DMS 273 treated with DMSO at 0.1 percent for 48 hours (cell line): ENCODE measurements at places on chromosomes 7 and 10.

DNA sequence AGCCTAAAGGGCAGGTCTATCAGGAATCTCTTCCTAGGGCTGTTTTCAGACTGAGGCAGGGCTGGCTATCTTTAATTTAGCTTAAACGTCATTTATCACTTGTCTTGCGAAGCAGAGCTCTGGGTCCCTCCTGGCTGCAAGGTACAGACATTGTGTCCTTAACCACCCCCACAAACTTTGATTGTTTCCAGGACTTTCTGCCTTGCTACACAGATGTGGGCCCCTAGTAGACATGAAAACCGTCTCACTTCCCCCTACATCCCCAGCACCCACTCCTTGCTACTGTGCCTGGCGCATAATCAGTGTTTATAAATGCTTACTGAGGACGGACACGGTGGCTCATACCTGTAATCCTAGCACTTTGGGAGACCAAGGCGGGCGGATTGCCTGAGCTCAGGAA is 54.5 kb downstream of the PIP4K2A start:
- no peak for DNase-seq

- DNase-seq: no peak
Observed at GRCh38 chr7:97576043-97576442, 155.8 kb upstream of the TAC1 start.

DNA sequence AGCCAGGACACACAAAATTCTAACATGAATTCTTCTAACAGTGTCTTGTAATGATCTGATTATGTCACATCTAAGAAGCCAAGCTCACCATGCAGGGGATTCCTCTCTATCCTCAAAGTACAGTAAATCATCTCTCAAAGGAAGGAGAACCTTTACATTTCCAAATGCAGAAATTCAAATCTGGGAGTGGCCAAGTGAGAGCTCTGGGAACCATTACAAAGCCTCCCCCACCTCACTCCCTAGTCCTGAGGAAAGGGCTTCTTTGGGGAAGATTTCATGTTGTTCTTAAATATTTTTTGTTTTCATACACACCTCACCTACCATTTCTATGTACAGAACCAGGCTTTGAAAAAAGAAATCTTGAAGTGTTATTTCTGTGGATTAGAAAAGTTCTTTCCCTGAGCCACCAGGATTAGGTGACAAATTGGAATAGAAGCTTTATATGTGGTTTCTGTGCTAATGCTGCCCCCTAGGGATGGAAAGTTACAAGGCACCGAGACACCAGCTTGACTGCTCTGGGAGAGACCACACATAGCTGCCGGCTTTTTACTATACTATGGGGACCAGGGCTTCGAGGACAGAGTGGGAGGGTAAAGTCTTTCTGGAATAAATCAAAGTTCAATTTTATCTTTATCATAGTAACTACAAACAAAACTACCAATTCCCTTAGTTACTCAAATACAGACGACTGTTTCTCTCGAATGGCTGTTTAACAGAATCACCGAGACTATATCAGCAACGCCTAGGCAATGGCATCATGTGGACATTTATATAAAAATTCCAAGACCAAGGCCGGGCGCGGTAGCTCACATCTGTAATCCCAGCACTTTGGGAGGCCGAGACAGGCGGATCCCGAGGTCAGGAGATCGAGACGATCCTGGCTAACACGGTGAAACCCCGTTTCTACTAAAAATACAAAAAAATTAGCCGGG is 116.1 kb downstream of the RNF216 start:
- peak; percentile 57 for DNase-seq

DNA sequence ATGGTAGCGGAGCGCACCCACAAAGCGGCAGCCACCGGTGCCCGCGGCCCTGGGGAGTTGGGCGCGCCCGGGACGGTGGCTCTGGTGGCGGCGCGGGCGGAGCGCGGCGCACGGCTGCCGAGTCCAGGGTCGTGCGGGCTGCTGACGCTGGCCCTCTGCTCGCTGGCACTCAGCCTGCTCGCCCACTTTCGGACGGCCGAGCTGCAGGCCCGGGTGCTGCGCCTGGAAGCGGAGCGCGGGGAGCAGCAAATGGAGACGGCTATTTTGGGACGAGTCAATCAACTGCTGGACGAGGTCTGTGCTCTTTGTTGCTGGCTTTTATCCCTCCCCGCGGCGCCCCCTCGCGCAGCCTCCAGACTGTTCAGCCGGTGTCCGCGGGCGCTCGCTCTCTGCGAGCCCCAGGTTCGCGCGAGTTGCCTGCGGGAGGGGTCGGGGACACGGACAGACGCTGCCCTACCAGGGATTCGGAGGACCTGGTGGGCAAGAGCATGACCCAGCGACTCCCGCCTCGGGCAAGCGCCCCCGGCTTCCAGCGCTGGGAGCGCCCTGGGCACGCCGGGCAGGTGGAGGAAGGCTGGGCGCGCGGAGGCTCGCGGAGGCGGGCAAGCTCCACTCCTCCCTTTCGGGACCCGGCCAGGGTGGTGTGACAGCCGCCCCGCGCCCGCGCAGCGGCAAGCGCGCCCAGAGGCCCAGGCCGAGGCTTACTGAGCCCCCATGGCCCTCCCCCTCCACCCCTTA is 887 bp downstream of the COL13A1 start:
- DNase-seq: peak; percentile 3

- DNase-seq: no peak
Observed at GRCh38 chr10:71946700-71947099, 17.5 kb upstream of the CHST3 start.

DNA sequence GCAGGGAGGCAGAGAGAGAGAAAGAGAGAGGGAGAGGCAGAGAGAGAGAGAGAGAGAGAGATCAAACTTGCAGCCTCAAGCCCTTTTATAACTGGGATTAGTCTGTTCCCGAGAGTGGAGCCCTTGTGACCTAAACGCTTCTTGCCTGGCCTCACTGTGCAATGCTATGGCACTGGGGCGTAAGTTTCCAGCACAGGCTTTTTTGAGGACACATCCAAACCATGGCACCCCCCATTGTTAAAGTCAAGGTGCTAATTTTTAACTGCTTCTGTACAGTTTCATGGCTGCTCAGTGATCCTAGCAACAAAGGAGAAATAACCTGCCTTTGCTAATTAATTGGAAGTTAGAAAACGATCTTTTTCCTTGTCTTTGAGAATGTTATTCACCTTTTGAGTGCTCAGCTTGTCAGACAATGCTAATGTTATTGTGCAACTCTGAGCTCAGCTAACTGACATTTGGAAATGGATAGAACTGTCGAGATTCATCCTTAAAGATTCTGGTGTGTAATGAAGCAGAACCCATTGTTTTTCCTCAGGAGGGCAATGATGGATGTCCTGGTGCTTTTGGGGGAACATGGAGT is 268.4 kb downstream of the GLRX3 start:
- DNase-seq: no peak

GRCh38 chr7:91655656-91656055 is 224.8 kb downstream of the MTERF1 start:
- DNase-seq: no peak

DNA sequence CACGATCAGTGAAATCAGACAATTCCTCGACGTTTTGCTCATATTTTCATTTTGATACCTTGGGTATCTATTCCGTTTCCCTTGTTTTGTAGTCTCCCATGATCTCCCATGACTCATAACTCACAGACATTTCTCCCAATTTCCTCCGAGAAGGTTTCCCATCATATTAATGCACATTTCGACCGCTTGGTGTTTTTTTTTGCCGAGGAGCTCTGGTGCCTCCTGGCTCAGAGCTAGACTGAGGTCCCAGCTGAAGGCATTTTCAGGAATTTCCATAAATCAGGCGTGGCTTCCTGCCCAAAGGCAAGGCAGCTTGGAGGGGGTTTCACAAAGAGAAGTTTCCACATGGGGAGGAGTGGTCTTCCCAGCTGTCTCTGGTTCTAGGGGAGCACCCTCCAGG is 148.2 kb upstream of the TNS3 start:
- DNase-seq: no peak

- no peak for DNase-seq
Observed at GRCh38 chr10:96415891-96416554, 57.2 kb upstream of the OPALIN start.

GRCh38 chr7:15686295-15686956 is at the start of gene MEOX2:
MEOX2 (minus strand) TSS chr7:15686683; CDS start chr7:15686402, 281 bp downstream.
- DNase-seq: no peak

DNA sequence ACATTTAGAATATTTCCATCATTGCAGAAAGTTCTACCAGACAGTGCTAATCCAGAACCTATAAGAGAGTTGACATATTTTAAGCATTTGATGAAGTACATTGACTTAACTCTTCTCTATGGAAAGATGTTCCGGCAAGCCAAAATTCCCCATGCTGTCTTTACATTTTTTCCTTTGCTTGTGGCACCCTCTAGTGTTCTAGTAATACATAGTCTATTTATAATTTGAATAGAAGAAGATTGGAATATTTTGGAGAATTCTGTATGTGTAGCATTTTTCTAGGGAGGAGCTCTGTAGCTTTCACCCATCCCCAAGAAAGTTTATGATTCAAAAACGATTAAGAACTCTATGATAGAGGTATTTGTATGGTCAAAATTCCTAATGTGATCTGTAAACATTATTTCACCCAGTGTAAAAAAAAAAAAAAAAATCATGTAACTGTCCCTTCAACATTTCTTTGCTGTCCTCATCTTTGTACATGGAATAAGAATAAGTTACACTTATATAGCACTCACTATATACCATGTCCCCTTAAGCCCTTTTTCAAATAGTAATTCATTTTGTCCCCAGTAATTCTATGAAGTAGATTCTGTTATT is 33.2 kb downstream of the NRF1 start:
- DNase-seq: peak; percentile 47

GRCh38 chr7:22586786-22587140 is 86.8 kb upstream of the STEAP1B start:
- no peak for DNase-seq

DNA sequence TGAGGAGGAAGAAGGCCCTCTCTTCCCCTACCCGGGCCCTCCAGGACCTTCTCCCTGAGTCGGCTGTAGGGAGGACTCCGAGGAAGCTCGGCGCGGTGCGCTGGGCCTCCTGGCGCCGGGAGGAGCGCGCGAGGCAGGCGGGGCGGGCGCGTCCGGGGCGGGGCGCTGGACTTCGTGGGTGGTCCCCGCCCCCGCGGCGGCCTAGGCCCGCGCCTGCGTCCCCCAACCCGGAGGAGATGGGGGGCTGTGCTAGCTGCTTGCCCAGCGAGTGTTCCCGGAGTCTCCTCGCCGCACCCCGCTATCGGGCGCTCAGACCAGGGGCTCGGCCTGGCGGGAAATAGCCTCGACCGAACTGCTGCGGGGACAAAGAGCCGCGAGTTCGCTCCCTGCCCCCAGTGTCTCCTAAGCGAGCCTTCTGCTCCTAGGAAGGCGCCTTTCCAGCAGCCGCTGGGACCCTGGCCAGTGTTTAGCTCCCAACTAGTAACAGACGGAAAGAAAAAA is 19.2 kb upstream of the SMO start:
- DNase-seq: no peak

- DNase-seq: no peak
Observed at GRCh38 chr7:74025146-74025545, 2.8 kb upstream of the ELN start.

DNA sequence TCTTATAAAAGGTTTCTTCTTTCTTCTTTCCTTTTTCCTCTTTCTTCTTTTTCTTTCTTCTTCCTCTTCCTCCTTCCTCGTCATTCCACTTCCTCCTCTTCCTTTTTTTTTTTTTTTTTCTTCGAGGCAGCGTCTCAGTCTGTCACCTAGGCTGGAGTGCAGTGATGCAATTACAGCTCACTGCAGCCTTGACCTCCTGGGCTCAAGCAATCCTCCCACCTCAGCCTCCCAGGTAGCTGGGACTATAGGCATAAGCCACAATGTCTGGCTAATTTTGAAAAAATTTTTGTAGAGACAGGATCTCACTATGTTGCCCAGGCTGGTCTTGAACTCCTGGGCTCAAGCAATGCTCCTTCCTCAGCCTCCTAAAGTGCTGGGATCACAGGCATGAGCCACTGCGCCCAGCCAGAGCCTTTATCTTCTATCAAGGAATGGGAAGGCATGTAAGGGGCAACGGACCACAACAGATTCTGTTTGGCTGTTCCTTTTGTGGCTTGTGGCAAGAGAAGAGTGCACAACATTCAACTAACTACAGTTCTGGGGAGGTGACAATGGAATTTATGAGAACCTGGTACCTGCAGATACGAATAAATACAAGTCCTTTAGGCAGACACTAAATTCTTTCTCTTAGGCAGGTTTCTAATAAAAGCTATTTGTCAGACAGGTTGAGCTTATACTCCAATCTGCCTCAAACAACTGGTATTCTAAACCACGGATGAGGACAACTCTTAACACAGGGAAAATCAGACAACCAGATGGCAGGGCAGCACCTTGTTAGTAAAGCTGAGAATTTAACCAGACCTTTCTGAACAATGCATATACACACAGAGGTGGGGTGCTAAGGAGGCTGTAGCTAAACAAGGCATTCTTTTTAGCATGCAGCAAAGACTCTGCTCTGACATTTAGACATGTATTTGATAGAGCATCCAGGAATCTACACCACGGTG is 100.3 kb downstream of the DOCK4 start:
- DNase-seq: peak; percentile 45

- DNase-seq: no peak
Observed at GRCh38 chr7:64643566-64643965, 22.4 kb upstream of the ZNF107 start.

GRCh38 chr7:37448011-37448635 is 541 bp downstream of the ELMO1 start:
- no peak for DNase-seq

- DNase-seq: no peak
Observed at GRCh38 chr10:102413053-102413705, 5.4 kb downstream of the PSD start.

DNA sequence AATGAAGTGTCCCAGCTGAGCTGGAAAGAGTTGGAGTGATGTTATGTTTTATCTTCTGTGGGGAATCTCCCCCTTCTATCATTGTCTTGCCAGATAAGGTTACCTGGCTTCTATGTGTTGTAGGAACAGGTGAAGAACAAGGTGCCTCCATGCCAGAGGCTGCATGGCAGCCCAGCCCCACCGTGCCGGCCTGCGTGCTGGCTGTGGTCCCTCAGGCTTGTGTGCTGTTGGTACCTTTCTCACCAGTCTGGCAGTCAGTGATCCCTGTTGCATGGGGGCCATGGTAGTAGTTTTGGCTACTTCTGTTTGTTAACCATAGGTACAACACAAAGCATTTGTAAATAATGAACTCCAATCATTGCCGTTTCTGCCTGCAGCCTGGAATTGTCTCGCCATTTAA is 37.9 kb downstream of the CCM2 start:
- no peak for DNase-seq

GRCh38 chr10:119373294-119374102 is 166.1 kb downstream of the GRK5 start:
- DNase-seq: peak; percentile 68

DNA sequence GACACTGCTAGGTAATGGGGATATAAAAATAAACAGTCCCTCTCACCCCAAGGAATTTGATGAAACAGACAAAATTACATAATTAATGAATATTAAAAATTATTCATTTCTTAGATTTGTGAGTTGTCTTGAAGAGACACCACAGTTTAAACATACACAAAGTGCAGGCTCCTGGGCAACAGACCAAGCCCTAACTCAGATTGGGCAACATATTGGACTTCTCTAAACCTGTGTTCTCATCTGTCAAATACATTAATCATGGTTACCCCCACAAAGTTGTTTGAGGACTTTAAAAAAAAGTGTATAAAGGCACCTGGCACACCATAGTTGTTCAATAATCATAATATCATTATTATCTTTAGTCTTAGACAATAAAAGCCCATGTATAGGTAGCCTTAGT is 62.5 kb upstream of the CAPZA2 start:
- DNase-seq: no peak

GRCh38 chr7:116525298-116525912 is 569 bp downstream of the CAV1 start:
- no peak for DNase-seq
